Renal cortex interstitium (tissue), 15 donors: ENCODE measurements at places on chromosomes 4 and X. TPM values are rescaled to one million over a fixed set of nuclear protein-coding genes. Genes with fewer than 3 reads are reported as not detected.

- DNase-seq, result no peak
These were observed 9.8 kb upstream of the HMGB2 start for GRCh38 chr4:173343832-173344397.

- DNase-seq, result no peak
These were observed 49.2 kb upstream of the SCRG1 start for GRCh38 chr4:173448103-173448502.

GRCh38 chrX:9654929-9655328 is 110.7 kb downstream of the GPR143 start:
- DNase-seq, result no peak

- DNase-seq, result no peak
These were observed 13.6 kb upstream of the RBM3 start for GRCh38 chrX:48560681-48561080.

Gene PLK4
- 26.0 TPM for polyA plus RNA-seq

- DNase-seq, result peak; percentile 94
These were observed at the start of gene FAM13A for GRCh38 chr4:89056953-89057398. FAM13A (minus strand) TSS chr4:89057185; CDS start chr4:89056964, 221 bp downstream.

GRCh38 chr4:52982255-52982945 is 120.3 kb downstream of the RASL11B start:
- DNase-seq, result no peak

Gene SORBS2
- 86.2 TPM for polyA plus RNA-seq
